GM12892 (cell line): ENCODE measurements at places on chromosomes 12 and 14.

- DNase-seq, result peak; percentile 75
These were observed at the start of gene FAM234B for GRCh38 chr12:13044002-13044905. Gene FAM234B, plus strand, starts transcription at chr12:13044381. Its CDS starts 23 bp downstream, at chr12:13044404.

- DNase-seq, result no peak
These were observed 75.7 kb downstream of the SSPN start for GRCh38 chr12:26271024-26271423.

DNA sequence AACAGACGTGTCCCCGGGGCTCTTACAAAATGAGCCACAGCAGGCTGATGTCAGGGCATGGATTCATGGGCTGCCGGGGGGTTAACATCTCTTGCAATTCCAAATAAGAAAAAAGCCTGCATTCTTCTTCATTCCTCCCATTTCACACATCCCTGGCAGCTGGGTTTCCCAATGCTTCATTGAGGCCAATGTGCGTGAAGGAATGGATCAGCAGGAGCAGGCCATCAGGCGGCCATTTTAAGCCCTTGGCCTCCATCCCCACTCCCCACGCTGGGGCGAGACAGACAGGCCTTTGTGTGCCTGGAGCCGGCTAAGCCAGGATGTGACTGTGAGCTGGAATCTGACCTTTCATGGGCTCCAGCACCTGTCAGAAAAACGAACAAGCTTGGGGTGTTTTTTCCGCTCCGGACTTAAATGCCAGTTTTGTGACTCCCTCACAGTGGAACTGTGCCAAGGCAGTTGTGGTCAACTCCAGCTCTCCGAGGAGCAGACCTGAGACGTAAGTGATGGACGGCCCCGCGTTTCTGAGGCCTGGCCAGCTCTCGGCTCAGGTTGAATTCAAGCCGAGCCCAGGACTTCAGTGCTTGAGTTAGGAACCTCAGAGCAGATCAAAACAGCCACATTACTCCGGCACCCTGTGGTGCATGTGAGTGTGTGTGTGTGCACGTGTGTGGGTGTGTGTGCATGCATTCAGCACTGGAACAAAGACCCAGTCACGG lies 133.1 kb downstream of the TMEM30B start:
- DNase-seq, result no peak

DNA sequence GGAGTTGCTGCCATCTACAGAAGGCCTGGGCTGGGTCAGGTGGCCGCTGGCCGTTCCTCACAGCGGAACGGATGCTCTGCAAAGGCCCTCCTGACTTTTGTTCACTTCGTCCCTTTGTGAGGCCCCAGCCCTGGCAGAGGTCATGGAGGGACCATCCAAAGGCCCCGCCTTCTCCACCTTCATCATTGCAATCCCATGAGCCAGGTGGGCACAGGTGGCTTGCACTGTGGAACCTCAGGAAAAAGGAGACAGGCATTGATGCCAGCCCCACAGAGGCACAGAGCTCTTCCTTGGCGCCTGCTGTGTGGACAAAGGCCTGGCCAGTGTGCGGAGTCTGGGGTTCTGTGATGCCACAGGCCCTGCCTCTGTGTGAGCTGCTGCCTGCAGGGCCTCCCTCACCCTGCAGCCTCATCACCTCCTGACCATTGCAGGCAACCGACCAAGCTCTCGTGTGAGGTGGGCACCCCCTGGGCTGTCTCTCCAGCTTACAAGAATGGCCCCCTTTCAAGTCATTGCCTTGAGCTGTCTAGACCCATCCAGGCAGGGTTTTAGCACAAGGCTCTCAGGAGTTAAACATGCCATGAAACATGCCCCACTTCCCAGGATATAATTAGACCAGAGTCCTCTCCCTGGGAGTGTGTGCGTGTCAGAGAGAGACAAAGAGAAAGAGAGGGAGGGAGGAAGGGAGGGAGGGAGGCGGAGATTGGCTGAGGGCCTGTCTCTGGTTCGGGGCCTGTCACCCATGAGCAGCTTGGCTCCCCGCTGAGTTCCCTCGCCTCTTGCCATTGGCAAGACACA lies 19.3 kb downstream of the NFKBIA start:
- no peak for DNase-seq

DNA sequence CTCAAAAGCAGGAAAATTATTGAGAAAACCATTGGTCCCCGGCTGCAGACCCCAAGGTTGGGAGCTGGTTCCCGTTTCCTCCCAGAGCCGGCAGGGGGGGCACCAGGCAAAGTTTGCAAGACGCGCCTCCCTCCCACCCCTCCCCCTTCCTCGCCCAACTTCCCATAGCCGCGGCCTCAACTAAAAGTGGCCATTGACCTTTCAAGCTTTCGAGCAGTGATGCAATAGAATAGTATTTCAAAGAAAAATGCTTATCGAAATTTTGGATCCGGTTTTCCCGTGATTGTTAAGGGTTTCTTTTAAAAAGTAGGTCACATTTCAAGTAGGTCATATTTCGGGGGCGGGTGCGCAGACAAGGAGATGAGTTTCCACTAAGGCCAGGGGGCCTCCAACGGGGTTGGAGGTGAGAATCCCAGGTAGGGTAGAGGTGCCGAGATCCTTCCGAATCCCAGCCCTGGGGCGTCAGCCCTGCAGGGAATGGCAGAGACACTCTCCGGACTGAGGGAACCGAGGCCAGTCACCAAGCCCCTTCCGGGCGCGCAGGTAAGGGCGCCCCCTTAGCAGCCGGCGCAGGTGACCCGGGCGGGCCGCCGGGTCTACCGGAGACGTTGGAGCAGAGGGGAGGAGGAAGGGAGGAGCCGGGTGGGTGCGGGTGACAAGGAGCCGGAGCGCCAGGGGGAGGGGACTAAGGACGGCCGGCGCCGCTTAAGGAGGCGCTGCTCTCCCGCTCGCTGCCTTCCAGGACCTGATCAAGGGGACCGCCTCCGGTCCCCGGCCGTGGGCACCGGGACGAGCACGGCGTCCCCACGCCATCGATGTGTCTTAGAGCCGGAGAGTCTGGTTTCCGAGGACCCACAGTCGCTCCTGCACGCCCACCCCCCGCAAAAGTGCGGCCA lies 2.6 kb upstream of the SOCS2 start:
- DNase-seq, result peak; percentile 69

DNA sequence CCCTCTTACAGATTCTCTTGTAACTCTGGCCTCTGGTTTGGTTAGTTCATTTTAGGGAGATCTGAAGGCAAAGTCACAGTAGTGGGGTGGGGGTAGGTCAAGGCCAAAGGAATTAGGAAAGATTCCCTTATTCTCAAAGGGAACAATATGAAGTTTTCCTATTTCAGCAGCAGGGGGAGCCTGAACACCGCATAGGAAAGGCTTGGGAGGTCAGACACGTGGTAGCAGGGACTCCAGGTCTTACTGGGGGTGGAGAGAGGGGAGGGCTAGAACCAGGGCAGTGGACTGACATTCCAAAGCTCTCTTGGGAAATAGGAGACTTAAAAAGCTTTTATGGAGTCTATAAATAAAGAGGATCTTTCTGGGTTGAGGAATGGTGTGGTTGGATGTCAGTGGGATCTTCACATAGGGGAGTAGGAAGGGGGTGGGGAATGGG lies 1.3 kb downstream of the ZC3H10 start:
- DNase-seq, result peak; percentile 54

DNA sequence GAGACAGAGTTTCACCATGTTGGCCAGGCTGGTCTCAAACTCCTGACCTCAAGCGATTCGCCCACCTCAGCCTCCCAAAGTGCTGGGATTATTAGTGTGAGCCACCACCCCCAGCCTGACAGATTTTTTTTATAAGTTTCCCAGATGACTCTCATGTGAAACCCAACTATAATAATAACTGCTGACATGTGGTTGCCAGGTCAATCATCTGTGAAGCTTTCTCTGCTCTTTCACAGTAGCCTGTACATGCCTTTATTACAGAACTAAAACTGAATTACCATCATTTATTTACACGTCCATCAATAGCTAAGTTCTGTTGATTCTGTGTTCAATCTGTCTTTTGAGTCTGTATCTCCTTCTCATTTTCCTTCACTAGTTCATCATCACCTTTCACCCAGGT lies 218.5 kb downstream of the RPS29 start:
- DNase-seq, result no peak

- DNase-seq, result no peak
These were observed 56.4 kb downstream of the RPAP3 start for GRCh38 chr12:47649381-47649780.

DNA sequence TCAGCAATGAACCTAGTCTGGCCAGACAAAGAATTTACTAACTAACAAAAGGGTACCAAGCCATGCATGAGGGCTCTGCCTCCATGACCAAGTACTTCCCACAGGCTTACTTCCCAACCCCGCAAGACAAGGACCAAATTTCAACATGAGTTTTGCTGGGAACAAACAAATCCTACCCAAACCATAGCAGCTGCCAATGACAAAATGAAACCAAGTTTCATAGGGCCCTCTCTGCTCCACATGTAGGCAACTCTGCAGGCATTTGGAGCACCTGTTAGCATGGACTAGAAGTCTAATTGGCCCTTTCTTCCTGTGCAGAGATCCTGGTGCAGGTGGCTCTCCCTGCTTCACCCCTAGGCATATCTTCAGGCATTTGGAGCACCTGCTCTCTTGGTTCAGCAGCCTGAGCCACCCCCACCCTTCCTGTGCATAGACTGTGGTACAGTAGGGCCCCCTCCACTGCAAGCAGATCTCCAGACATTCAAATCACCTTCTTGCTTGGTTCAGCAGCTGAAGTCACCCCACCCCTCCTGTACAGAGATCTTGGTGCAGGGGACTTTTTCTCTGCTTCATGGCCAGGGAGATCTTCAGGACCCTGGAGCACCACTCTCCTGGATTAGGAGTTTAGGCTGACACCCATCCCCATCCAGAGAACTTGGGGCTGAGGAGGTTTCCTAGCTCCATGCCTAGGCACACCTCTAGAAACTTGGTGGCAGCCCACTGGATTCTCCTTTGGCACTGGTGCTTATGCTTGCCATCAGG lies 308.7 kb downstream of the RPAP3 start:
- DNase-seq, result no peak

DNA sequence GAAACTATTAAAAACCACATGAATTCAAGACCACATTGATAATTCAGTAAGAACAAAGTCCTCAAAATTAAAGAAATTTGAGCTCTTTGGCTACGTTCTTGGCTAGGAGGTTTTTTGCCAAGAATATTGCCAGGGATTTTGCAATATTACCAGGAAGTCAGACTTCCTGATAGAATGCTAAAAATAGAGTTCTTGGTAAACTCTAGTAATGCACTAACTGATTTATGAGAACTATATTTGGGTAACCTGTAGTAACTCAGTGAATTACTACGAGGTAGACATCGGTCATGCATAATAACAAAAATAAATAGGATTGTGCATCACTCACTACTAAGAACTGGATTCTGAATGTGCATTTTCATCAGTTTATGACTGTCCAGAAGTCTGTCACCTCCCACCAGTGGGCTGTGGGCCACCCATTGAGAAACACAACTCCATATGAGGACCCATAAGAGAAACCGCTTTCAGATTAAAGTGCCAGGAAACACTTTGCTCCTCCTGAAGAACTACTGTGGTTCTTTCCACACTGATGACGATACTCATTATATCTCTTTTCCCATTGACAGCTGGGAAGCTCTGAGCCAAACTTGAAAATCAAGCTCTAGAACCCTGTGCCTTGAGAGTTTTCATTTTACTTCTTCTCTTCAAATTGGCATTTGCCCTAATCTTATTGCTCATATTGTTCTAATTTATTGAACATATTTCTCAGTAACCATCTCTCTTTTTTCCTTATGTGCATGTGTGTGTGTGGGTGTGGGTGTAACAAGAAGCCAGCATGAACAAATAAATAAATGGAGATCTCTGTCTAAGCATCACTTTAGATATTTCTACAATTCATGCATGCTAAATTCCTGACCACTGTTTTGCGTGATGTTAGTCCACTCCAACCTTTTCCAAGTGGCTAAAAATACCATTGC lies 116.6 kb downstream of the BCL11B start:
- no peak for DNase-seq

GRCh38 chr14:30270200-30271161 lies 288.5 kb upstream of the G2E3 start:
- peak; percentile 11 for DNase-seq

- no peak for DNase-seq
These were observed 11.2 kb downstream of the RHOF start for GRCh38 chr12:121781998-121782979.

DNA sequence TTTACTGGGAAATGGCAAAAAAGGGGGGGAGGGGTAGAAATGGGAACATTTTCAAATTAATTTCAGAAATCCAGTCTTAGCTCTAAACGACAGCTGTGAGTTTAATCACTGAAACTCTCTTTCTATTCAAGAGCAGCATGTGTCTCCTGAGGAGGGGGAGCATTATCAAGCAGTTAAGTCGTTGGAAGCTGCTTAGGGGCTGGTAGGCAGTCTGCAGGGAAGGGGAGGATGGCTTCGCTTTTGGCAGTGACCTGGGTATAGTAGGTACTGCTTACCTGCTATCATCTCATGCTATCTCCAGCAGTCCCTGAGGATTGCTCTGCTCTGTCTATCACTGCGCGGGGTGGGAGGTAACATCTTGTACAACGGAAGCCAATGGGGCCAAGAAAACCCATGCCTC lies 567.4 kb downstream of the NRXN3 start:
- no peak for DNase-seq

DNA sequence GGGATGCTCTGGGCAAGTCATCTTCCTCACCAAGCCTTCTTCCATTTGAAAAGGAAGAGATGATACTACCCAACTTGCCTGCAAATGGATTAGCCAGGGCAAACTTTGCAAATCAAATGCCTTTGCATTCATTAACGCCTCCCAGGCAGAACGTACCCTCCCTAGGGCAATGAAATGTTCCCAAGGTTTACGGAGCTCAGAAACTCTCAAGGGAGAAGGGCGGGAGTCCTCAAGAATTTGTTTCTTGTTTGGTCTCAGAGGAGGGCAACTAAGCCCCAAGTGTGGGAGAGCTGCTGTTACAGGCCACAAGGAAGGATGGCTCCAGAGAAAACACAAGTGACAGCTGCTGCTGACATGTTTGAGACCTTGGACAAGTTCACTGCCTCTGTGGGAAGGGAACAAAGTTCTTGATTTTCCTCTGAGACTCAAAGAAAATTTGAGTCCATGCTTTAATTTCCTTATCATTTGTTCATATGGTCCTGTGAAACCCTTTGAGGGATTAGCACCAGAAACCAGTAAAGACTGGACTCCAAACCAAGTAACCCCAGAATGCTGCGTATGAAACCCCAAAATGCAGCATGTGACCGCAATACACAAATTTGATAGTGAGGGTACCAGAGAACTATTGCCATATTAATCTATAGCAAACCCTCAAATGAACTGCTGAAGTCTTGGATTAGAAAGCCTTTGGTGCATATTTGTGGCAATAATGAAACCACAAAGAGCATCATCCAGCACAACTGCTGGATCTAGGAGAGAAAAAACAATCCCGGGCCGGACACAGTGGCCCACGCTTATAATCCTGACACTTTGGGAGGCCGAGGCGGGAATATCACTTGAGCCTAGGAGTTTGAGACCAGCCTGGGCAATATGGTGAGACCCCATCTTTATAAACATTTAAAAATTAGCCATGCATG lies 22.9 kb downstream of the SPTB start:
- no peak for DNase-seq

- DNase-seq, result no peak
These were observed 46.7 kb downstream of the BORCS5 start for GRCh38 chr12:12403264-12404248.

- DNase-seq, result no peak
These were observed 153.3 kb upstream of the PARP11 start for GRCh38 chr12:4026517-4026916.
